ENCODE measurements at places on chromosomes 16 and 17. TPM values are rescaled to one million over a fixed set of nuclear protein-coding genes. Genes with fewer than 3 reads are reported as not detected.

The OR1F1 gene
- total RNA-seq = 0.69 TPM

The G6PC1 gene
- under 0.01 TPM for total RNA-seq

The EXOC3L1 gene
- total RNA-seq = 1.2 TPM

The PLLP gene
- 3.9 TPM for total RNA-seq

The TBC1D3K gene
- total RNA-seq = not detected

The SAT2 gene
- 30.7 TPM for total RNA-seq

The GAST gene
- not detected for total RNA-seq

The MYH10 gene
- total RNA-seq = 143 TPM

The MAPT gene
- total RNA-seq = 204 TPM

The OTOA gene
- total RNA-seq = 0.69 TPM

The MYH11 gene
- 0.23 TPM for total RNA-seq

The PMFBP1 gene
- 1.2 TPM for total RNA-seq

The ASPHD1 gene
- total RNA-seq = 14.8 TPM

The CEP295NL gene
- 1.4 TPM for total RNA-seq

The SRR gene
- total RNA-seq = 51.9 TPM

The MRPS34 gene
- 34.4 TPM for total RNA-seq

The MYBBP1A gene
- 39.0 TPM for total RNA-seq
